ENCODE measurements at places on chromosomes 13 and 19.

DNA sequence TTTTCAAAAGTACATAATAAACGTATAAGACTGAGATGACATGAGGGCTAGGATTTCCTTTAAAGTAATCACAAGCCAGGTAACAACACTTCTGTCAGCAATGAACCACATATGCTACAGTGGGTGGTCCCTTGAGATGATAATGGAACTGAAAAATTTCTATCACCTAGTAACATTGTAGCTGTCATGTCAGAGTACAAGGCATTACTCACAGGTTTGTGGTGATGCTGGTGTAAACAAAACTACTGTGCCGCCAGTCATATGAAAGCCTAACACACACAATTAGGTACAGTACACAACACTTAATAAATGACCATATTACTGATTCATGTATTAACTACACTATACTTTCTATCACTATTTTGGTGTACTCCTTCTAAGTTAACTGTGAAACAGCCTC lies 36.8 kb downstream of the MIPEP start:
- no peak for DNase-seq

GRCh38 chr19:17306285-17306714 lies 628 bp downstream of the MRPL34 start:
- no peak for DNase-seq

GRCh38 chr19:49591731-49592485 lies 926 bp downstream of the PRR12 start:
- peak; percentile 33 for DNase-seq

GRCh38 chr19:43560687-43561086 lies 14.6 kb downstream of the XRCC1 start:
- peak; percentile 24 for DNase-seq

DNA sequence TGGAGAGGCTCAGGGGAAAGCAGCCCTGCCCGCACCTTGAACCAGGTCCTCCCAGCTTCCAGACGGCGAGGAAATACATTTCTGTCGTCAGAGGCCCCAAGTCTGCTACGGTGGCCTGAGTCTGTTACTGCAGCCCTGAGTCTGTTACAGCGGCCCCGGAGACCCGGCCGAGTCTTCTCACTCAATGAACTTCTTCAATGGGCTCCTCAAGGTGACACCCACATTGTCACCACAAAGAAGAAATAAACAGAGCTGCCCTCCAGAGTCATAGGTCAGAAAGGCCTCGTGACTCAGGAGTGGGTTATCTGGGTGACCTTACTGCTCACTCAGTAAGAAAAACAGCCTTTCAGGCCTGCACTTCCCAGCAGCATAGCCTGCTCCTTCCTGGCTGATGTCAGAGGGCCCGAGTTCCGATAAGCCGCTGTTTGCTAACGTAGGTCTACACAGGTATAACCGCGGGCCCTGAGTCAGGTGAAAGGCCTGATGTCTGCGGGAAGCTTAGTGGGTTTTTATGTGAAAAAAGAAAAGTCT lies 66.9 kb upstream of the TM9SF2 start:
- DNase-seq = peak; percentile 83

- DNase-seq = no peak
Measured at GRCh38 chr19:16581145-16581970, 9.1 kb upstream of the SLC35E1 start.

GRCh38 chr19:42423462-42424344 lies 3.5 kb downstream of the LIPE start:
- peak; percentile 92 for DNase-seq

Measured in activated CD4-positive, alpha-beta T cell treated with anti-CD3 and anti-CD28 coated beads for 4 hours (primary cell).